Stimulated activated CD4-positive, alpha-beta T cell treated with anti-CD3 and anti-CD28 coated beads, Interleukin-12 subunit alpha, Interleukin-12 subunit beta, amount 100 ng/mL, for 24 hours (primary cell): ENCODE measurements at places on chromosomes 4 and X.

DNA sequence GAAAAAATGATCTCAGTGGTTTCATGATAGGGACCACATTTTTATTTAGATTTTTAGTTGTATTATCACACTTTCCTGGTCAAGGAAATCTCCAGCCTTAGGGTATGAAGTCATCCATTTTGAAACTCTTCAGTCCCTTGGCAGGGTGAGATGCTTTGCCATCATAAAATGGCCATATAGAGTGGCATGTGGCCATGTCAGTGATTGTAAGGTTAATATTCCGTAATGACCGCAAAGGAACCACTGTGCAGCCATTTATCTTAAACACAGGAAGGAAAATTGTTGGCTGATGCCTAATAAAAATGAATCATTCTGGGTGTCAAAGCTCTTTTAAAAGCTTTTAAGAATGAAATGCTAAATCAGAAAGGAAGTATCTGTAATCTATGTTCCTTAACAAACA lies 35.6 kb downstream of the COMMD8 start:
- DNase-seq: no peak

GRCh38 chr4:165106518-165106917 lies 6.1 kb downstream of the TMEM192 start:
- DNase-seq: no peak

DNA sequence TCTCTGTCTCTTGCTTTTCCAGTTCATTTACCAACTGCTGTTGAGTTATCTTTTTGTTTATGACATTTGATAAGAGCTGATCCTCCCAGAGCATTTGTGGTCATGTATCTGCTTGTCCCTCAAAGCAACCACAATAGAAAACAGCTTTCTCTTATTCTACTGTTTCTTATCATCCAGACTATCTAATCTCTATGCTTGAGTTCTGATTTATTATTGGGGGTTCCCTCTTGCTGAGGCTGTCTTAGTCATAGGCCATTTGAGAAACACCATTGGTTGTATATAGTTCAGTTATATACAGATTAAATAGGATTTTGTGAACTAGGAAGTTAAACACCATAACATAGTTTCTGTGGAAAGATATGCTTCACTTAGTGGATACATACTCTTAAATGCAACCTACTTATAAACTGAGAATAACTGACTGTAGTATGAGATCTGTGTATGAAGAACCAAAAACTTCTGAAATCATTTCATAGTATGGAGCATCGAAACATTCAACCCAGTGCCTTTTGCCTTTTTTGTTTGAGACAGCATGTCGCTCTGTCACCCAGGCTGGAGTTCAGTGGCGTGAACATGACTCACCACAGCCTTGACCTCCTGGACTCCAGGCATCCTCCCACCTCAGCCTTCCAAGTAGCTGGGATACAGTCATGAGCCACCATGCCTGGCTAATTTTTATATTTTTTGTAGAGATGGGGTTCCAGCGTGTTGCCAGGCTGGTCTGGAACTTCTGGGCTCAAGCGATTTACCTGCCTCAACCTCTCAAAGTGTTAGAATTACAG lies 75.8 kb downstream of the STIM2 start:
- no peak for DNase-seq

DNA sequence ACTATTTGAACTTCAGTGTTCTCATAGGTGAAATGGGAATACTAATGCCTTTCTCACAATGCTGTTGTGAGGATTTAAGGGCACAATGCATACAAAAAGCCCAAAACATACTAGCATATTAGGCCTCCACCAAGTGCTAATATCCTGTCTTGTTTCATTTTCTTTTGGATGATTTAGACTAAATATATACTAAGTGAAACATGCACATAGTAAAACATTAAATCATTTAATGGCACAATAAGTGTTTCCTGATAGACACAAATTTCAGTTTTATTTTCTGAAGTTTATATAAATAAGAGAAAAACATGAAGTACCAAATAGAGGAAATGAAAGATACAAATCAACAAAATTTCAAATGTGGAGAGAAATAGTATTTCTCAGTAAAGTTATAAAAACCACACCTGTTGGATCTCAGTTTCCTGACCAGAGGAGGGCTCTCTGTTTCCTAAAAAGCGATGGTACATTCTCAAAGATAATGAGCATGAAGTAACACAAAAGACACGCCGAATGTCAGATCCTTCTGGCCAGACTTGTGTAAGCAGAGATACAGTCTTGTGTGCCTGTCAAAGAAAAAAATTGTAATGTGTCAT lies 25.1 kb downstream of the DDX60 start:
- no peak for DNase-seq

DNA sequence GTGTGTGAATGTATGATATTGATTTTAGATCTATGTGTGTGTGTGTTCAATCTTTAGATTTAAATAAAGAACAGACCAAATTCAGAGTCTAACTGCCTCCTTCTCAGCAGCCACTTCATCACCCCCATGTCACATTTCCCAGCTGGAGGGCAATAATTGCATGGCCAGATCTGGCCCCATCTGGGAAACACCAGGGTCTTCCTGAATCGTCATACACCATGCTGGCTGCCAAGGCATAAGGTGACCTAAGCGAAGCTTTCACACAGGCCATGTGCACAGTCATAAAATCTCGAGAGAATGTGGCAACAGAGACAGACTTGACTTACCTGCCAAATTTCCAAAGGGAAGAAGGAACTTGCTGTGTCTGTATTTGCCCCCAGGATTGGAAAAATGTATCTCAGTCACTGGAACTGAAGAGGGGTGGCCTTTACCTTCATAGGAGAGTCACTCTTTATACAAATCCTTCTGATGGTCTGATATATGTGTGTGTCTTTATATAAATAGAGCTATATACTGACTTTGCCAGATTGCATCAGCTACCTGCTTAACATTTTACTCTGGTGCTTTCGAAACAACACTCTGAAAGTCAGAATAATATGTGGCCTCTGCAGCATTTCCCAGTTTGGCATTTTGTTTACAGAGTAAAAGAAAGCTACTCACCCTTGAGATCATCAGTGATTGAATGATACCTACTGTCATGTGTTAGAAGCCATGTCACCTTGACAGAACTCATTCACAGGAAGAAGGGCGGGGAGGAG lies at the start of gene PLAC1:
Gene PLAC1, minus strand, starts transcription at position 470 of the 758 bp plus-strand sequence. CDS start 91,789 bp downstream, outside the sequence.
- DNase-seq: no peak

DNA sequence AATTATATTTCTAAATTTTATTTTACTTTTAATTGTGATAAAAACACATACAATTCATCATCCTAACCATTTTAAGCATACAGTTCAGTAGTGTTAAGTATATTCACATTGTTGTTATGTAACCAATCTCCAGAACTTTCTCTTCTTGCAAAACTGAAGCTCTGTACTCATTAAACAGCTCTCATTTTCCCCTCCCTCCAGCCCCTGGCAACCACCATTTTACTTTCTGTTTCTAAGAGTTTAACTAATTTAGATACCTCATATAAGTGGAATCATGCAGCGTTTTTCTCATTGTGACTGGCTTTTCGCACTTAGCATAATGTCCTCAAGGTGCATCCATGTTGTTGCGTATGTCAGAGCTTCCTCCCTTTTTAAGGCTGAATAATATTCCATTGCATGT lies 46.7 kb upstream of the NDP start:
- DNase-seq: no peak

- DNase-seq: no peak
Observed at GRCh38 chr4:8817096-8817812, 54.4 kb downstream of the HMX1 start.

GRCh38 chrX:122094611-122095010 lies 1047.2 kb downstream of the GLUD2 start:
- DNase-seq: no peak

DNA sequence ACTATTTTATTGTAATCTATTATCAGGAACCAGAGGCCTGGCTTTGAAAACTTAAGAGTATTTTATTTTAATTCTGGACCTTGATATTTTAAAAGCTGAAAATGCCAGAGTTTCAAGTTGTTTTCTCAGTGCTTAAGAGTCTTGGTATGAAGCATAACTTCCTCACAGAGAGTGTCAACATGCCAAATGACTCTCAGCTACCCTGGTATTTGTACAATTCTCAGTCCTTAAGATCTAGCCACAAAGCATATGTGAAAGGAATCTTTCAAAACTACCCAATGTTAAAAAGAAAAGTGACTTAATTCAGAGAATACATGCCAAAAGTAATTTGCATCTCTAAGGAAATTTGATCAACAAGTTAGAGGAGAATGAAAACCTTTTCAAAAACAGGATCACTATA lies 171.9 kb downstream of the DKK2 start:
- DNase-seq: no peak

GRCh38 chr4:61462451-61463326 lies 262.6 kb downstream of the ADGRL3 start:
- DNase-seq: no peak

DNA sequence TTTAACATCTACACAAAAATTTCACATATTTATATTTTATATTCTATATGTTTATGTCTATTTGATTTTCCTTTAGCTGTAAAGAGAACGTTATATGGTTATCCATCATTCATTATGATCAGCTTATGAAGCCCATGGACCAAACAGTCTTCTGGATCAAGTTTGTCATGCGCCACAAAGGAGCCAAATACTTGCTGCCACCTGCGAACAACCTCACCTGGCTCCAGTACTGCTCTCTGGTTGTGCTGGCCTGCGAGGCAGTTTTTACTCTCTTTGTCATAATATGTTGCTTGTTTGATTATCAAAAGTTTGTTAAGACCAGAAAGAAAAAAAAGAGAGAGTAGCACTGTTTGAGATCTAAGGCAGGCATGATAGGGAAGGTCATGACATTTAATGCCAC lies 38.2 kb downstream of the UGT2B7 start:
- DNase-seq: no peak

DNA sequence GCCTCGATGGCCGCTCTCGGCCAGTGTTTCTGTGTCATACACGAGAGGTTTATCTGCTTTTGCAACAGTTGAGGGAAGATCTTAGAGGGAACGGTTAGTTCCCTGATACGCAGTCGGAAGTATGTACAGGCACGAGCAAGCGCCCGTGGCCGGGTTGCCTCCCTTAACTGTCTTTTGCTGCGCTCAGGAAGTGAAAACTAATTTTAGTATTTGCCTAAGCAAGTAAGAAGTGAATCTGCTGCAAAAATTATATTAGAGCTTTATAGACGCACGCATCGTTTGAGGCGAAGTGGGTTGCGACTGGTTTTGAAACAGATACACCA lies 695 bp downstream of the MTM1 start:
- DNase-seq: no peak

DNA sequence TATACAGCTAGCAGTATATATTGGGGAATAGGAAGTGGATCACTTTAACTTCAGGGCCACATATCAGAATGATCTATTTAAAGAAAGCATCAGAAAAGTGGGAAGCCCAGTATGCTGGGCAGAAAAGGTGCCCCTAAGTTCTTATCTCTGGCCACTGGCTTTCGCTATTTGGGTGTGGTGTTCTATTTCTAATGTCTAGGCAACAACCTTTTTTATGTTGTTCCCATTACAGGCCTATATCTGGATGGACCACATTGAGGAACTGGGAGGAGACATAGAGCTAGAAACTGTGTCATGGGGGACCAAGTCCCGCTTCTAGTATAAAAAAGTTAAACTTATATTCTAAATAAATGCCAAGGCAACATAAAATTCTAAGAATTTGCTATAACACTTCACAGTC lies 935.6 kb downstream of the PDHA2 start:
- no peak for DNase-seq

DNA sequence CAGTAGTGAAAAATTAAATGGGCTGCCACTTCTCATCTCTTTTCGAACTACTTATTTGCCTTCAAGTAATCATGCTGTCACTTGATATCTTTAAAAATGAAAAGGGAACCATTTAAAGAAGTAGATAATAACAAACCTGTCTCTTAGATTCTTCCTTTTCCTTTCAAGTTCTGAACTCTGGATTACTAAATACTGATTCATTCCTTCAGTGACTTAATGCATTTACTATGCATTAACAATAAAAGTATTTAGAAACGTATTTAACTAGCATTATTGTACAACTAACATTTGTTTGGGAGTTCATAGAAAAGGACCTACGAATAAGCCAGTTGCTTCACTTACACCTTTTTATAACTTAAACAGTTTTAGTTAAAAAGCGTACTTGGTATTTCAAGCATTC lies 61.1 kb upstream of the RAB33B start:
- no peak for DNase-seq

DNA sequence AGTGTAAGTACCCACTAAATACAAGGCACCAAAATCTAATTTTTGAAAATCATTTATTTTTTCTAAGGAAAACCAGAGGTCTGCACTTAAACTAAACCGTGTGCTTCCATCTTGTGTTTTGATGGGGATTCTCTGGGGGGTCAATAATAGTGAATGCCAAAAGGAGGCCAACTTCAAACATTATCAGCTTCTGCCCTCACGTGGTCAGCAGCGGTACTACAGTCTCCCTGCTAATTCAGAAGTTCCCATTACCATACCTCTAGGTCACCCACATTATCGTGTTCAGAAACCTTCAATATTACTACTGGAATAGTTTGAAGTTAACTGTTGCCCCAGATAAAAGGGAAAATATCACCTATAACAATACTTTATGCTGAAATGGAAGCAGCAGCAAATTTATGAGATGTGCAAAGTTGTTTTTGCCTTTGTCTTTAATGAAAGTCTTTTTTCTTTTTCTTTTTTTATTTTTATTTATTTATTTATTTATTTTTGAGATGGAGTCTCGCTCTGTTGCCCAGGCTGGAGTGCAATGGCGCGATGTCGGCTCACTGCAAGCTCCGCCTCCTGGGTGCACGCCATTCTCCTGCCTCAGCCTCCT lies 17.3 kb downstream of the CTPS2 start:
- DNase-seq: peak; percentile 14

GRCh38 chr4:128558896-128559679 lies 250.4 kb upstream of the JADE1 start:
- no peak for DNase-seq

- no peak for DNase-seq
Observed at GRCh38 chr4:173019664-173020063, 148.9 kb upstream of the GALNT7 start.

DNA sequence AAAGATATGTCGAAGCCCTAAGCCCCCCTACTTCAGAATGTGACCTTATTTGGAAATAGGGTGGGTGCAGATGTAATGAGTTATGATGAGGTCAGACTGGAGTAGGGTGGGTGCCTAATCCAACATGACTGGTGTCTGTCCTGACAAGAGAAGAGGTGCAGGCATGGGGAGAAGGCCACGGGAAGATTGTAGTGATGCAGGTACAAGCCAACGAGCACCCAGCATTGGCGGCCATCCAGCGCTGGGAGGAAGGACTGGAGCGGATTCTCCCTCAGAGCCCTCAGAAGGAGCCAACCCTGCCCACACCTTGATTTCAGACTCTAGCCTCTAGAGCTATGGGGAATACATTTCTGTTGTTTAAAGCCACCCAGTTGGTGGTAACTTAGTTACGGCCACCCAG lies 237.2 kb downstream of the EVC2 start:
- no peak for DNase-seq

GRCh38 chr4:186932631-186933187 lies 209.1 kb upstream of the FAT1 start:
- no peak for DNase-seq

- no peak for DNase-seq
Observed at GRCh38 chr4:113375964-113376666, 326.7 kb downstream of the ANK2 start.

- no peak for DNase-seq
Observed at GRCh38 chr4:73451404-73451803, 15.4 kb downstream of the AFP start.
